ENCODE measurements at places on chromosomes 4 and X.

- H3K27ac ChIP-seq, result no peak overlapping the region
- DNase-seq, result no peak
- no peaks in the 10 kb centered on the region for H3K27me3 ChIP-seq
These were observed 62.8 kb downstream of the CCSER1 start for GRCh38 chr4:90189946-90190345.

GRCh38 chr4:52604215-52604614, 54.9 kb downstream of the USP46 start:
- peaks cover 2% of the 10 kb centered on the region for H3K36me3 ChIP-seq
- peaks cover 2% of the 10 kb centered on the region for H3K4me1 ChIP-seq
- peak overlapping the region; percentile 14 for H3K27ac ChIP-seq
- no peak overlapping the region for H3K4me3 ChIP-seq

DNA sequence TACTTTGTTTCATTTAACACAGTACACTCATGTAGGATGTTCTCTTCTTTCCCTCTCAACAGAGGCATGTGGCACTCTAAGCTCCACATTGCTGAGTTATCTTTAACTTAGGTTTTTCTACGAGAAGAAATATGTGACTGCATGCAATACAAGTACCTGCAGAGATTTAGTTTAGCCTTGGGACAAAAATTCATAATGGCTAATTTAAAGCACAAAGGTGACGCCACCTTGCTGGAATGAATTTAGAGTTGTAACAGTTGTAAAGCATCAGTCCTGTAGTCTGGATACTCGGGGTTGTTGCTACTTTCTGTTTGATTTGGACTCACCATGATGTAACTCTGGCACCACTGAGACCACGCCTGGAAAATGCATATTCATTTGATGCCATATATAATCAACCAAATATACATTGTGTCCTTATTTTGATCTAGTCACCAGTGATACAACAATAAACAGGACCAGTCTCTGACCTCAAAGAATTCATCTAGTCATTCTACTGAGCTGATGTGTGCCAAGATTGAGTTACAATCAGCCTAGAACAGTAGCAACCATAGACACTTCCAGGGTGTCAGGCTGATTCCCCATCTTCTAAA, 451.0 kb upstream of the ZFP42 start:
- H3K27ac ChIP-seq, result no peak overlapping the region
- H3K27me3 ChIP-seq, result no peaks in the 10 kb centered on the region
- no peak overlapping the region for H3K4me3 ChIP-seq

- no peaks in the 10 kb centered on the region for H3K4me1 ChIP-seq
- H3K36me3 ChIP-seq, result no peaks in the 10 kb centered on the region
- DNase-seq, result no peak
- H3K27ac ChIP-seq, result no peak overlapping the region
- no peak overlapping the region for H3K4me3 ChIP-seq
These were observed 5.2 kb upstream of the GK2 start for GRCh38 chr4:79413032-79413885.
